Sigmoid colon (tissue), 7 donors: ENCODE measurements at places on chromosomes 1 and 21. TPM values are rescaled to one million over a fixed set of nuclear protein-coding genes. Genes with fewer than 3 reads are reported as not detected.

Gene FAM78B
- total RNA-seq: 5.4 TPM

Gene PBX1
- total RNA-seq: 118 TPM

Gene PDE9A
- total RNA-seq: 87.4 TPM

Gene PCSK9
- not detected for total RNA-seq

Gene NBPF11
- total RNA-seq: 13.3 TPM

Gene ATG4C
- total RNA-seq: 12.8 TPM

DNA sequence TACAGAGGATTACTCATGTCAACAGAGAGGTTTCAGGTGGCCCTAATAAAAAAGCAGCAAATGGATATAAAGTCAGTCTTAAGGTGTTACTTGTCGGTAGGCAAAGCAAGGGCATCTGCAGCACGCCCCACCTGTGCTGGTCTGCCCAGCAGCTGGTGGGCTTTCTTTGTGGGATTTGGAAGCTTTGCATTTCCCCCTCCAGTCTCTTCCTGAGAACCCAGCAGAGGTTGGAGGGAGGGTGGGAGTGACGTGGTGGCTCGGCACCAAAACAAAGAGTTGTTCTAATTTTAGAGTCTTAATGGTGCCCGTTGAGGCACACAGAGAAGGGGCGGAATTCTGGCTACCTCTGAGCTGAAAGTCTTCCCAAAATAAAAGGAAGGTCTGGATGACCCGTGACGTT is 4.8 kb upstream of the PCBP3 start:
- H3K27me3 ChIP-seq: no peaks in the 10 kb centered on the region
- H3K27ac ChIP-seq: no peak overlapping the region
- H3K36me3 ChIP-seq: no peaks in the 10 kb centered on the region

GRCh38 chr1:214551436-214552173 is at the start of gene PTPN14:
Gene PTPN14 (minus strand): TSS chr1:214551602. CDS start chr1:214464803, 86,799 bp downstream.
- H3K36me3 ChIP-seq: no peaks in the 10 kb centered on the region
- DNase-seq: peak; percentile 95
- H3K27ac ChIP-seq: peak within 1 kb of the TSS; percentile 98
- peaks cover 32% of the 10 kb centered on the region for H3K4me1 ChIP-seq
- H3K4me3 ChIP-seq: peak within 1 kb of the TSS; percentile 67
- H3K27me3 ChIP-seq: no peaks in the 10 kb centered on the region

DNA sequence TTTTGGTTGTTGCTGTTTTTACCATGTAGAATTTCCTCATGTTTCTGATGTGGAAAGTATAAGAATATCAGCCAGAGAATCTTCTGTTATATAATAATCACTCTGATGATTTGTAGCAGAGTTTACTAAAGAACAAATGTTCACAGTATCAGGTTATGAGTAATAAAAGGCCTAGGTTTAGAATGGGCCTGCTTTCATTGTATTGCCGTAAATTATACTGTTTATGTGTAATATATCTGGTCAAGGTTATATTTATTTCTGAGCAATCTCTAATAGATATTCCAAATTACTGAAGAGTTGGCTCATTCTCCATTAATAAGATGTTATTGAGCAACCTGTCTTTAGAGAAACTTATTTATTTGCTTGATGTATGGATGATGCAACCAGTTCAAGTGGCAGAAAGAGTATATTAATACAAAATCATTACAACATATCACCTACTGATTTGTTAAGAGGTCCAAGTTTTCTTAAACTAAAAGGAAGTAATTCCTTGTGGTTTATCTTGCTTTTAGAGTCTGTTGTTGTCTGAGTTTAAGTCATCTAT is 649.4 kb upstream of the CXADR start:
- no peak overlapping the region for H3K27ac ChIP-seq
- no peaks in the 10 kb centered on the region for H3K4me1 ChIP-seq
- H3K4me3 ChIP-seq: no peak overlapping the region
- DNase-seq: no peak

DNA sequence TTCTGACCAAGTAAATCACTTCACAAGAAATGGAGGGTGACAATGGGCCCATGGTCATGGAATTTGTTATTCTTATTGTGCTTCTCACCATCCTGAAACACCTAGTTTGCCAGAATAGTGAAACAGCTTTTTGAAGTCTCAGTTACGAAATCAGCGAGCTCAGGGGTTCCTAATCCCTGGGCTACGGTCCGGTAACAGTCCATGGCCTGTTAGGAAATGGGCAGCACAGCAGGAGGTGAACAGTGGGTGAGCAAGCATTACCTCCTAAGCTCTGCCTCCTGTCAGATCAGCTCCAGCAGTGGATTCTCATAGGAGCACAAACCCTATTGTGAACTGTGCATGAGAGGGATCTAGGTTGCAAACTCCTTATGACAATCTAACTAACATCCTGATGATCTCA is 1356.3 kb downstream of the KCNT2 start:
- H3K4me1 ChIP-seq: no peaks in the 10 kb centered on the region
- no peak overlapping the region for H3K4me3 ChIP-seq
- H3K27ac ChIP-seq: no peak overlapping the region
- H3K36me3 ChIP-seq: no peaks in the 10 kb centered on the region

DNA sequence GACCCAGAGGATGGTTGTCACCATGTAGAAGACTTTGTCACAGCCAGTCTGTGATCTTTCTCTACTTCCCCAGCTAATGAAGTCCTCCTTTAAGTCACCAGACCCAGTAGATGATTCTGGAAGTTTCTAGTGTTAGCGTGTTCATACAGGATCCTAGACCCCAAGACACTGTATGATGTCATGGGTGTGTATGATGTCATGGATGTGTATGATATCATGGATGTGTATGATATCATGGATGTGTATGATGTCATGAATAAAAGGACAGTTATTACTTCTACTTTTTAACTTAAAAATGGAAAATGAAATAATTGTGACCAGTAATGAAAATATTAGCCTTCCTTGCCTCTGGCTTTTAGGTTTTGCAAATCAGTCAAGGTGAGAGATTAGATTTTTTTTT is 260.0 kb downstream of the FMN2 start:
- no peaks in the 10 kb centered on the region for H3K36me3 ChIP-seq
- no peak overlapping the region for H3K4me3 ChIP-seq
- H3K27me3 ChIP-seq: no peaks in the 10 kb centered on the region
- no peak overlapping the region for H3K27ac ChIP-seq
- peaks cover 31% of the 10 kb centered on the region for H3K4me1 ChIP-seq
- DNase-seq: no peak

GRCh38 chr1:16618719-16619118 is 5.4 kb upstream of the NBPF1 start:
- DNase-seq: peak; percentile 83
- H3K4me1 ChIP-seq: peaks cover 12% of the 10 kb centered on the region
- no peak overlapping the region for H3K27ac ChIP-seq
- H3K27me3 ChIP-seq: no peaks in the 10 kb centered on the region
- H3K4me3 ChIP-seq: no peak overlapping the region

DNA sequence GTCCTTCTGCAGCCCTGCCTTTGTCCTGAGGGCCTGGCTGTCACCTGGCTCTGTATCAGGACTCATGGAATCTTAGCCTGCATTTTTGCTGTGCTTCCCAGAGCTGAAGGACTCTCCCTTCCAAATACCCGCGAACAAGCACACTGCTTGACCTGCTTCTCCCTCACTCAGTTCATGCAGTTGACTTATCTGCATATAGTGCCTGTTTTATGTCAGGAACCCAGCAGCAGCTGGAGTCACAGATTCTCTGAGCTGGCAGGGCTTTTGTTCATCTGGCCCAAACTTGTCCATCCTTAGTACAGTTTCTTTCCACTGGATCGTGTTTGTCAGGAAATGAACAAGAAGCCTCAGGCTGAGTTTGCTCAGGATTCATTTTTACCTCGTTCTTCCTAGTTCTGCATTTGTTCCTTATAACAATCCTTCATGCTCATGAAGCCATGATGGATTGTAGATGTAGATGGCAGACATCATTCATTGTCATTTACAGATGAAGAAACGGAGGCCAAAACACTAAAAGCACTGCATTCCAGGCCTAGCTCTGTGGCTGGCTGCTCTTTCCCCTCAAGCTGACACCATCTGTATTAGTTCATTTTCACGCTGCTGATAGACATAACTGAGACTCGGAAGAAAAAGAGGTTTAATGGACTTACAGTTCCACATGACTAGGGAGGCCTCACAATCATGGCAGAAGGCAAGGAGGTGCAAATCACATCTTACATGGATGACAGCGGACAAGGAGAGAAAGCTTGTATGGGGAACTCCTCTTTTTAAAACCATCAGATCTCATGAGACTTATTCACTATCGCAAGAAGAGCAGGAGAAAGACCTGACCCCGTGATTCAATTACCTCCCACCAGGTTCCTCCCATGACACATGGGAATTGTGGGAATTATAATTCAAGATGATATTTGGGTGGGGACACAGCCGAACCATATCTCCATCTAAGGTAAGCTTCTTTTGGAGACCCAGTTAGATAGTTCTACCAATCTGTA is 150.9 kb downstream of the HIVEP3 start:
- H3K36me3 ChIP-seq: no peaks in the 10 kb centered on the region
- peak; percentile 53 for DNase-seq
- H3K27me3 ChIP-seq: no peaks in the 10 kb centered on the region
- H3K4me3 ChIP-seq: no peak overlapping the region
- peaks cover 17% of the 10 kb centered on the region for H3K4me1 ChIP-seq

GRCh38 chr1:145979746-145980456 is 15.4 kb downstream of the POLR3GL start:
- no peaks in the 10 kb centered on the region for H3K36me3 ChIP-seq
- H3K27ac ChIP-seq: peak overlapping the region; percentile 92
- peak; percentile 75 for DNase-seq
- H3K4me1 ChIP-seq: no peaks in the 10 kb centered on the region
- H3K27me3 ChIP-seq: no peaks in the 10 kb centered on the region

GRCh38 chr1:4510276-4510691 is 144.1 kb upstream of the AJAP1 start:
- no peaks in the 10 kb centered on the region for H3K36me3 ChIP-seq
- H3K4me1 ChIP-seq: no peaks in the 10 kb centered on the region
- H3K27ac ChIP-seq: no peak overlapping the region

GRCh38 chr1:109201123-109201703 is 12.5 kb upstream of the SARS1 start:
- no peak overlapping the region for H3K4me3 ChIP-seq
- peaks cover 12% of the 10 kb centered on the region for H3K4me1 ChIP-seq
- H3K36me3 ChIP-seq: no peaks in the 10 kb centered on the region
- H3K27ac ChIP-seq: no peak overlapping the region
- no peaks in the 10 kb centered on the region for H3K27me3 ChIP-seq

DNA sequence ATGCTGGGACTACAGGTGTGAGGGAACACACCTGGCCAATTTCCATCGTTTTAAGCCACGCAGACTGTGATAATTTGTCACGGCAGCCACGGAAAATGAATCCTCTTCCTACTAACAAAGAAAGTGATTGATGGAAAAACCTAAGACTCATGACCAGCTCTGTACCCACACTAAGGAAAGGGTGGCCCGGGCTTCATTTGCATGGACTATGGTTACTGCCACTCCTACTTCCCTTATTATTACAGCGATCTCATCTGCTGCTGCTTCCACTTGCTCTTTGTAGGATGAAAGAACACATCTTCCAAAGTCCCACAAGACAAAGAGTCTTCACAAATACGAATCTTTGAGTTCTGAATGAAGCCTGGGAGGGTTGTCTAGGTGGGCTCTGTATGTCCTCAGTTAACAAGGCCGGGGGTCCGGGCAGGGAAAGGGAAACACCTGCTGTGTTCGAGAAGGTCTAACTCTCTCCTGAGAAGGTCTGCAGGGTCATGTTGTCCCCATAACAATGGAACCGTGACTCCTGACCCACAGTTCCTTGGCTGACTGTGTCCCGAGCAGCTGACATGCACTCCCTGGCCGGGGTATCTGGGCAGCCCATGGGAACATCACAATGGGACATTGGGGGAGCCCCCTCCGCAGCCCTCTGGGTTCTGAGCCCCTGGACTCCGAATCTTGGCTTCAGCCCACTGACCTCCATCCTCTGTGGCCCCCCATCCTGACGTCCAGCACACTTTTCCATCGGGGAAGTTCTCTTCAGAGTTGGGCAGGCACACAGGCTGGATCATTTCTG is 13.3 kb upstream of the TFF1 start:
- H3K4me1 ChIP-seq: no peaks in the 10 kb centered on the region
- no peak overlapping the region for H3K27ac ChIP-seq
- DNase-seq: peak; percentile 21
- H3K36me3 ChIP-seq: no peaks in the 10 kb centered on the region
- H3K4me3 ChIP-seq: no peak overlapping the region

GRCh38 chr1:118984086-118984721 is 3.9 kb downstream of the TBX15 start:
- no peak overlapping the region for H3K27ac ChIP-seq
- H3K4me3 ChIP-seq: no peak overlapping the region
- peaks cover 45% of the 10 kb centered on the region for H3K4me1 ChIP-seq
- no peak for DNase-seq

DNA sequence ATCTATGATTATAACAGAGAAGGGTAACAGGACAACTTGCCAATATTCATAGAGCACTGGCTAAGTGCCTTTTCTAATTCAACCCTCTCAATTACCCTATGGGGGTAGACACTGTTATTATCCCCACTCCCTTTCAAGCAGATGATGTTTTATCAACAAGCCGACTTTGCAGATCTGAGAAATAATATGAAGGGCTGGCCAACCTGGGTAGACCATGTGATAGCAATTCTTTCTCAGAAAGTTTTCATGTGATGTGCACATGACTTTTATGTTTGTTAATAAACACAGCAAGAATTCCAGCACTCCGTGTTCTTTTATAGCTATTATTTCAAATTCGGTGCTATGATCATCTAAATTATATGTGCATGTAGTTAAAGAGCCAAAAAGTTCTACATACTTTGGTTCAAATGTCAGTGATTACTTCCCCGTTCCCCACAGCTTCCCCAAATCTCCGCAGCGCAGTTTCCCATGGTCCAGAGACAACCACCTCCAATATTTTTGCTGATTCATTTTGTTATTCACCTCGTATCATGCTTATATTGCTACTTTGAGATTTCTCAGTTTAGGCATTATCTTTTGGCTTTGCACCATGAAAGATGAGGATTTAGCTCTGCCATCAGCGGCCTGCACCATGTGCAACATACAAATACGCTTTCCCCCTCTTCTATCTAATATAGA is 96.7 kb upstream of the GADD45A start:
- DNase-seq: no peak
- H3K27me3 ChIP-seq: no peaks in the 10 kb centered on the region
- peaks cover 31% of the 10 kb centered on the region for H3K4me1 ChIP-seq
- H3K36me3 ChIP-seq: no peaks in the 10 kb centered on the region

- no peaks in the 10 kb centered on the region for H3K4me1 ChIP-seq
- H3K27me3 ChIP-seq: no peaks in the 10 kb centered on the region
- H3K36me3 ChIP-seq: no peaks in the 10 kb centered on the region
- no peak overlapping the region for H3K27ac ChIP-seq
- no peak for DNase-seq
Observed at GRCh38 chr1:115220340-115221270, 117.4 kb downstream of the NGF start.

GRCh38 chr1:109803901-109804331 is 40.2 kb upstream of the EPS8L3 start:
- H3K27ac ChIP-seq: no peak overlapping the region
- H3K4me3 ChIP-seq: no peak overlapping the region
- H3K27me3 ChIP-seq: no peaks in the 10 kb centered on the region
- H3K4me1 ChIP-seq: peaks cover 28% of the 10 kb centered on the region
- DNase-seq: peak; percentile 52

DNA sequence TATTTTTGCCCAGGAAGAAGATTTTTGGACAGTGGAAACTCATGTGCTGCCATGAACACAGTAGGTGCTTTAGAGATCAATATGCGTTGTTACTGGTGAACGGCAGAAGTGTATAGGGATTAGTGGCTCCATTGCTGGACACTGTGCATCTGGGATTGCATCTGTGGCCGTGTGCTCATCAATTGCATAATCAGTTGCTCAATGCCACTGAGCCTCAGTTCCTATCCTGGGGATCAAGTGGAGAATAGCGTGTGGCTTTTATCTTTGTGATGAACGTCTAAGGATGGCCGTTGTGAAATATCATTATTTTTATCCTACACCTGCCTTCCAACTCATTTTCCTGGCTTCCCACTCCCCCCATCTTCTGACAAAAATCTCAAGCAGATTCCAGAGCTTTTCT is 5.4 kb downstream of the TNN start:
- no peaks in the 10 kb centered on the region for H3K4me1 ChIP-seq
- H3K4me3 ChIP-seq: no peak overlapping the region
- H3K36me3 ChIP-seq: no peaks in the 10 kb centered on the region
